Chondrocyte (in vitro differentiated cells): ENCODE measurements at places on chromosomes 5 and 9.

DNA sequence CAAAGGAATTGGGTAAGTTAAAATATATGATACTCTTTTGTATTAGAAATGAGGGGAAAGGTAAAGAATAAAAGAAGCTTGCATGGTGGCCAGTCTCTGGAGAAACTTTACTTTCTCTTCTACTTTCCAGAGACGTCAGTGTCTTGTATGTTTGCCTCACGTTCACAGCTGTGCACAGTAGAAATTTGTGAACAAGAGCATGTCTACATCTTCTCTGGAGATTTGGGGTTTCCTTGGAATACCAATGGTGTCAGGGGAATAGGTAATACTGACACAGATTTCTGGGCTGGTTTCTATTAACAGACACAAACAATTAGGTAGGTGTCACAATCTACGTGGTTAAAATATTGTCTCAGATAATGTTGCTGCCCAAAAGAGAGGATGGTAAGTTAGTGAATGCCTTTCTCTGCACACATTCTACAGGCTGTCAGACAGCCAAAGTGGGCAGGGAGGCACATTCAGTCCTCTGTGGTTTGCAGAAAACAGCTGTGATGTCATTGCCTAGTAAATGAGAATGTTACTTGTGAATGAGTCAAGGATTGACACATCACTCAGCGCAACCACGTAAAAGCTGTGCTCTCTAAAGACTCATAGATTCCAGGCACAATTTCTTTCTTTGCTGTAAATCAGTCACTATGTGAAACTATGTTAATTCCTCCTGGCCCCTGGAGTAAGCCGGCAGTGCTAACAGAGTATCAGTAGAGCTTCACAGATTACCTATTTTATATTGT is 397.1 kb downstream of the MAN2A1 start:
- no peak for DNase-seq

- no peak for DNase-seq
Measured at GRCh38 chr5:110150199-110150598, 460.5 kb downstream of the MAN2A1 start.

DNA sequence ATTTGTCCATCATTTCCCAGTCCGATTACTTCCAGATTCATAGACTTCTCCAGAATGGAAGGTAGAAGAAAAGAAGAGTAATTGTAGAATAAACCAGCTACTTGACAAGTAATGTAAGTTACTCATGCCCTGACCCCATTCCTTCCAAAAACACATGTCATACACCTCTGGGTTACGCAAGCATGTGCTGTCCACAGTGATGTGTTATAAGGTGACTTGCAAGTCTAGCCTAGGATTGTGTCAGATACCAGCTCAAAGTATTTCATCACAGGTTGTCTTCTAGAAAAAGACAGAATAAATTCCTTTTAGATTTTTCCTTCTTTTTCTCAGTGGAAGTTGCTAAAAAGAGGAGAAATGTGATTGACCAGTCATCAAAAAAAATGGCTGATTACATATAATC is 8.0 kb upstream of the TLR4 start:
- DNase-seq: no peak

- no peak for DNase-seq
Measured at GRCh38 chr5:11329679-11330078, 568.6 kb upstream of the DAP start.

- no peak for DNase-seq
Measured at GRCh38 chr9:19947996-19948395, 159.2 kb upstream of the SLC24A2 start.
